ENCODE measurements at places on chromosomes 7 and 10.

DNA sequence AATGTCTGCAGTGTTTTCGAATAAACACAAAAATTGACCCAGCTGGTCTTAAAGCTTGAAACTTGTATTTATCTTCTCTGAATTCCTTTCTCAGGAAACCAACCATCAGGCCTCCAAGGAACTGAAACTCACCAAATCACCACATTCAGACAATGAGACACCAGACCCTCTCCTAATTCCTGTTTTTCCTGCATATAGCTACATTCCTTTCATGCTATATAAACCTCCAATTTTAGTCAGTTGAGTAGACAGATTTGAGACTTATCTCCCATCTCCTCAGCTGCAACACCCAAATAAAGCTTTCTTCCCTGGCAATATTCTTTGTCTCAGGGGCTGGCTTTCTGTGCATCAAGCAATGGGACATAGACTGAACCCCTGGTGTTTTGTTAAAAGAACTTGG is 317.0 kb downstream of the CACNA2D1 start:
- DNase-seq: no peak

- DNase-seq: no peak
These were observed 5.7 kb downstream of the ATG9B start for GRCh38 chr7:151018421-151019129.

DNA sequence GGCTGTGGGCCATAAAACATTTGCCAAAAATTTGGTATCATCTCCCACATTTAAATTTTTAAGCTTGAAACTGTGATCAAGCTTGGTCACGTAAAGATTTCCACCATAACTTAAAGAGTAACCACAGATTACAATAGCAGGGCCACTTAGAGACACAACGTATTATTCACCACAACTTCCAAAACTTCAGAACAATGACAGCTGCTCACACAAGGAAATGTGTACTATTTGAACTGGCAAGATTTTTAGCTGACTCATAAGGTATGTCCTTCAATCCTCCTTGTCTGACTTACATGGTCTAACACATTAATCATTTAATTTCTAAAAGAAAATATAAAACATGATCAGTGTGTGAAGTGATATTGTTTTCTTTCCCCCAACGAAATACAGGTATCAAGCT is 234.5 kb downstream of the PARD3 start:
- DNase-seq: no peak

DNA sequence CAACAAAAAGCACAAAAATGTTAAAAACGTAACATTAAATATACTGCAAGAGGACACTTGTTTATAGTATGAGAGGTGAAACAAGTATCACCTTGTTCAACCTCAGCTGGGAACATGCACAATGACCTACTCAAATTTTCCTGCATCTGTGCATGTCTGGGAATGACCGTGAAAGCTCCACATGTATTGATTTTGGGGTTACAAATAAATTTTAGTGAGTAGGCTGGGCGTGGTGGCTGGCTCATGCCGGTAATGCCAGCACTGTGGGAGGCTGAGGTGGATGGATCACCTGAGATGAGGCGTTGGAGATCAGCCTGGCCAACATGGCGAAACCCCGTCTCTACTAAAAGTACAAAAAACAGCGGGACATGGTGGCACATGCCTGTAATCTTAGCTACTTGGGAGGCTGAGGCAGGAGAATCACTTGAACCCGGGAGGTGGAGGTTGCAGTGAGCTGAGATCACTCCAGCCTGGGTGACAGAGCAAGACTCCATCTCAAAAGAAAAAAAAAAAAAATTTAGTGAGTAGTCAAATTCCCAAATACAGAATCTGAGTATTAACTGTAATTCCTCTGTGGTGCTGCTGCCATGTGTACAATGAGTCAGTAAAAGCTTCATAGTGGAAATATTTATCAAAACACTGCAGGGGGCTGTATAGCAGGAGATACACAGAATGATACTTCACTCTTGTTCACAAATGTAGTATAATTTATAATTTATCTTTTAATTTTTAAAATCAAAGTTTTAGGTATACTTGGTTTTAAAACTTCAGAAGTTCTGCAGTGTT is 41.1 kb downstream of the SUGCT start:
- DNase-seq: no peak

- no peak for DNase-seq
These were observed 41.9 kb upstream of the CDK13 start for GRCh38 chr7:39908141-39908540.

GRCh38 chr10:47241256-47241655 is 58.7 kb upstream of the GDF10 start:
- no peak for DNase-seq

- DNase-seq: no peak
These were observed 4.8 kb downstream of the ADRB1 start for GRCh38 chr10:114048472-114048871.

GRCh38 chr10:11285171-11285570 is 267.5 kb downstream of the CELF2 start:
- no peak for DNase-seq

GRCh38 chr10:62934258-62934657 is 118.1 kb upstream of the EGR2 start:
- no peak for DNase-seq

GRCh38 chr7:29375641-29376562 is 181.3 kb downstream of the CHN2 start:
- no peak for DNase-seq

DNA sequence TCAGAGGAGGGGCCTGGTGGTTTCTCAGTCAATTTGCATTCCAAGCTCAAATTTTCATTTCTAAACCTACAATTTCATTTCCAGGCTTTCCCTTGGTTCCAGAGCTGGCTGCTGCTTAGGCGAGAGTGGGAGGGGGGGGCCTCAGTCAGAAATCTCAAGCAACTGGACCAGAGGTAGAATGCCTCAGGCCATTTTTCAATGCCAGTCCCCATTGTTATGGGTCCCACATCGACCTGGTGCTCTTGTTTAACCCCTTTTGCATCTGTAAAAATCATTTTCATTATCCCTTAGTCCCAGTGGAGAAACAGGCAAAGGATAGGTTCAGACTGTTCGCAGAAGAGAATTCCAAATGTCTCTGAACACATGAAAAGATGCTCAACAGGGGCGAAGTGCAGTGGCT is 13.5 kb upstream of the BAG3 start:
- no peak for DNase-seq

GRCh38 chr7:90262438-90262837 is 17.5 kb downstream of the CFAP69 start:
- DNase-seq: peak; percentile 17

- DNase-seq: no peak
These were observed 34.5 kb upstream of the CAMK1D start for GRCh38 chr10:12314836-12315235.

GRCh38 chr10:88531392-88532052 is 51.6 kb downstream of the RNLS start:
- DNase-seq: no peak

DNA sequence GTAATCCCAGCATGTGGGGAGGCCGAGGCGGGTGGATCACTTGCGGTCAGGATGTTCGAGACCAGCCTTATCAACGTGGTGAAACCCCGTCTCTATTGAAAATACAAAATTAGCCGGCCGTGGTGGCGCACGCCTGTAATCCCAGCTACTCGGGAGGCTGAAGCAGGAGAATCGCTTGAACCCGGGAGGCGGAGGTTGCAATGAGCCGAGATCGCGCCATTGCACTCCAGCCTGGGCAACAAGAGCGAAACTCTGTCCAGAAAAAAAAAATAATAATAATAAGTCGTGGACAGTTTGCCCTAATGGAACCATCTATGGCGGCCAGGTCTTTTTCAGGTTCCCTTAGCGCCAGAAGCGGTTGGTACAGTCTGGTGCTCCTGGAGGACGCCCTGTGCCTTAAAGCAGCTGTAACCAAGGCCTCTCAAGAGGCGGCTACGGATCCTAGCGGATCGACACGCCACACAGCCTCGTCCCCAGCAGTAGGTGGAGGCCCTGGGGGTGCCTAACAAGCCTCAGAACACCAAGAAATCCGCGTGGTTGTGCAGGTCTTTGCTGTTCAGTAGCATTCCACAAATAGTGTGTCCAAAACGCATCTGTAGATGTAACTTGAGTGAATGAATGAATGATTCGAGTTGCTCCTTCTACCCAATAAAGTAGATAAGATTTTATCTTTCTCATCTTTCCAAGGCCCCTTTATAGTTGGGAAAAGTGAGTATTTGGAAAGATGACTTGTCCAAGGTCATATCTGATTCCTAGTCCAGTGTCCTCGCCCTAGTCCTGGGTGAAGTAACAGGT is 982 bp downstream of the PGAM1 start:
- no peak for DNase-seq

GRCh38 chr10:3524086-3524960 is 260.7 kb downstream of the KLF6 start:
- DNase-seq: no peak

- no peak for DNase-seq
These were observed 120.0 kb downstream of the ADAM12 start for GRCh38 chr10:126268013-126268920.

DNA sequence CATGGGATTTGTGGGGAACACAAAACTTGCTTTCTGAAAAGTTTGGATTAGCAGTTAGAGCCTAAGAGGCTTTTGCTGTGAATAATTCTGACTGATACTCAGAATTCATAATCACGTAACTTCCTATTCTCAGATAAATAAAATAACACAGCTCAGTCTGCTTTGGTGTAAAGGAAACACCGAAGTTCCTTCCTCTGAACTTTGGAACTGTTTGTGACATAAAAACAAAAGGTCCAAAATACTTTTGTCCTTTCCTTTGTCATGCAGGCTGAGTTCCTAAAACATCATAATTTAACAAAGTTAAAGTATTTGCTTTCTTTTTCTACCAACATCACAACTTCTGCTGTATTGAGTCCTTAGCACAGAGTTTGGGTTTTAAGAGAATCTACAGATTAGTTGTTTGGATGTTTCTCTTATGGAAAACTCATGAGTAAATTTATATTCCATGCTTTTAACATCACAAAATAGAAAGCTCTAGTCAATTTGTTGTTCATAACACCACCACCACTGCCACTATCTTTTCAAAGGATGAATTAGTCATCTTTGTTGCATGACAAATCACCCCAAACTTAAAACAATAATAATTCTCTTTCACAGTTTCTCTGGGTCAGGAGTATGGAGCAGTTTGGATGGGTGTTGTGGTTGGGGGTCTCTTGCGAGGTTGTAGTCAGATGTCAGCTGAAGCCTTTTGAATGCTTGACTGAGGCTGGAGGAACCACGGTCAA is 123.4 kb downstream of the REEP3 start:
- no peak for DNase-seq

DNA sequence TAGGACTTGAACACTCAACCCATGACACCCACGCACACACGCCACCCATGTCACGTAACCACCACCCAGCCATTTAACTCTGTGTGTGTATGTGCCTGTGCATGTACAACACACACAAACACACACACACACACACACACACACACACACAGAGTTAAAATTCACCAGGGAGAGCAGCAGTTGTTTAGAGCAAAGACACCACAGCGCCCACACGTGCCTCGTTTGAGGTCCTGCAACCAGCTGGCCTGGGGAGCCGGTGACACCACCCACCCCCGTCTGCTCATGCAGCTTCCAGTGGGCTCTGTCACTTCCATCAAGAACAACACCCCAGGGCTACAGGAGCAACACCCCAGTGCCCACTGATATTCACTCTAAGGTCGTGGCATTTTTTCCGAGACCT is 97.4 kb downstream of the ELFN1 start:
- DNase-seq: peak; percentile 28

DNA sequence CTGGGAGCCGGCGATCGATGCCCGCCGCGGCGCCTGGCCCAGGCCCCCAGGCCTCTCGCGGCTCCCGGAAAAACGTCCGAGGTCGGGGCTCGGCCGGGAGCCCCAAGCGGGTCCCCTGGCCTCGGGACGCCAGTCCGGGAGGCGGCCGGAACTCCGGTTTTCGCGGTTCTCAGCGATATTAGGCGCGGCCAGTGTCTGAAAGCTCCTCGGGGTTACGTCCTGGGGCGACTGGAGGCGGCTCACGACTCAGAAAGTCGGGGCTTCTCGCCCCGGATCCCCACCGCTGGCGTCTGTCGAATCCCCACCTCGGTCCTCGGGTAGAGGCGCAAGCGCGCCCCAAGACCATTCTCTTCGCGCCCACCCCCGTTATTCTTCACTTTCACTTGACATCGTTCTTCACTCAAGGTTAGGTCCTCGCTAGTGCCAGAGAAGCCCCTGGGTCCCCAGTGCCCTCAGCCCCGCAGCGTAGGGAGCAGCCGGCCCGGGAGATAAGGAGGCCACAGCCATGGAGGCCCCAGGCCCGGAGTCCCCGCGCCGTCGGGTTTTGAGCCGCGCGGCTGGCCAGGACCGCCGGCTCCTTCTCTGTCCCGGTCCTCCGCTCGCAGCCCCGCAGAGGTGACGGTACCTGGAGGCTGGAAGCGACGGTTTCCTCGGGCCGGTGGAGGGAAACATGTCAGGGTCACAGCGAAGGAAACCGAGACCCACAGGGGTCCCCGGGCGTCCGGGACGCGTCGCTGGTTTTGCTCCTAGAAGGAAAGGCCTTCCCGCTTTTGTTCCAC is 35.2 kb upstream of the EBLN1 start:
- DNase-seq: no peak

- DNase-seq: no peak
These were observed 48.7 kb downstream of the CREB3L2 start for GRCh38 chr7:137953043-137953664.

DNA sequence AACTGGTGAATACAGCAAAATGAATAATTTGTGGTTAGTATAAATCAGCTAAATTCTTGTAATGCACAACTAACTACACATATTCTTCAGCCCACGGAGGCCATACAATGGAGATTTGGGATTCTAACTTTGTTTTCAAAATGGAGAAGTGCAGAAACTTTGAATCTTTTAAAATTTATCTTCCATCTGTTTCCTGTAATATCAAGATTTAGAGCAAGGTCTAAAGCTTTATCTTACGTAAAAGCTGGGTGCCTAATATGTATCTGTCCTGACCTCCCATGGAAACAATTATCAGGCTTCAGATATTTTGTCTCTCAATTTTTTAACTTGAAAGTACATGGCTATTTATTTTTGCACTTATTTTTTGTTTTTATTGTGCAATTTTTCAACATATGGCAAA is 5.0 kb upstream of the AHR start:
- DNase-seq: no peak

DNA sequence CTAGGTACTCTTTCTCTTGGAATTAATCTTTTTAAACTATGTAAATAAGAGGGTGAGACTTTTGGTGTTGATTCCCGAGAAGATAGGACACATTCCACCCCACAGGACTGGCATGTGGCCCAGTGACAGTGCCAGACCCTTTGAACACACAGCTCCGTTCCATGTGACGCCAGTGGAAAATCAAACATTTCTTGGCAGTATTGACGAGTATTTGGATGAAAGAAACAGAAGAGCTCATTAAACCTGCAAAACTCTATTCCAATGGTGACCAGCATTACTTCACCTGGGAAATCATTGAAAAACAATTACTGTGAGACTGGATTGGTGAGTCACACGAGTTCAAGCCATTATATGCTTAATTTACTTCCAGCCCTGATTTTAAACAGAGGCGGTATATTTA is 25.8 kb downstream of the AKR1E2 start:
- no peak for DNase-seq

- no peak for DNase-seq
These were observed 69.3 kb downstream of the LRGUK start for GRCh38 chr7:134196439-134196838.

GRCh38 chr7:127844707-127845331 is 186.4 kb downstream of the LRRC4 start:
- peak; percentile 66 for DNase-seq

All from NCI-H446 (cell line).